Left colon (tissue), 2 donors: ENCODE measurements at places on chromosomes 5 and 9. TPM values are rescaled to one million over a fixed set of nuclear protein-coding genes. Genes with fewer than 3 reads are reported as not detected.

- no peak for DNase-seq
Measured at GRCh38 chr9:2021731-2022130, 6.6 kb downstream of the SMARCA2 start.

- DNase-seq: no peak
Measured at GRCh38 chr5:178467568-178468195, 122.5 kb downstream of the COL23A1 start.

DNA sequence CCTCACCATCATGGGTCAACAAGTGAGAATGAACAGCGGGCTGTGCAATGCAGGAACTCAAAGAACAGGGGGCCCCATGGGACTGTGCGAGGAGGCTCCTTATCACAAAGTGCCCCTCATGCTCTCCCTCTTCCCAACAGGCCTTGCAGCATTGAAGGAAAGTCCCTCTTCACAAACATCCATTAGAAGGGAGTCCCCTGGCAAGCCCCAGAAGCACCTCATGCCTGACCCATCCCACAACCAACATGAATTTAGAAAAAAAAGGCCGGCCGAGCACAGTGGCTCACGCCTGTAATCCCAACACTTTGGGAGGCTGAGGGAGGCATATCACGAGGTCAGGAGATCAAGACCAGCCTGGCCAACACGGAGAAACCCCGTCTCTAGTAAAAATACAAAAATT, 122.6 kb upstream of the FSTL4 start:
- no peak for DNase-seq

DNA sequence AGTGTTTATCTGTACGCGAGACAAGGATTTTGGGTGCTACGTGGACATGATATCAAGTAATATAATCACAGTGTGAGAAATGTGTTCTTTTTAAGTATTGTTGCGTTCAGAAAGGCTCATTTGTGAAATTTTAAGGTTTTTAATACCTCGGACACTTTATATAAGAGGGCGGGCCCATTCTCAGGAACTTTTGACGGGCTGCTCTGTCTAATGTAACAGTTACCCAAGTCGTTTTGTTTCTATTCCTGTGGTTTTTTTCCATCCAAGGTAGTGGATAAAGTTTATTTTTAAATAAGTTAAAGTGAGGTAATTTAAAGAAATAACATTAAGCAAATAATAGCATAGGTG, 525 bp downstream of the SRP19 start:
- no peak for DNase-seq

DNA sequence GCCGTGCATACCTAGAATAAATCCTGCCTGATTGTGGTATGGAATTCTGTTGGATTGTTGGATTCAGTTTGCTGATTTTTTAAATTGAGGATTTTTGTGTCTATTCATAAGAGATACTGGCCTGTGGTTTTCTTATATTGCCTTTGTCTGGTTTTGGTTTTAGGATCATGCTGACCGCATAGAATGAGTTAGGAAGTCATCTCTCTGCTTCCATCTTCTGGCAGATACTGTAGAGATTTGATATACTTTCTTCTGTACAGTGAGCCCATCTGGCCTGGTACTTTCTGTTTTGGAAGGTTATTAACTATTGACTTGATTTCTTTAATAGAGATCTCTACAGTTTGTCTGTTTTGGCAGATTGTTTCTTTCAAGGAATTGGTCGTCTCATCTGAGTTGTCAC, 14.7 kb downstream of the CEP72 start:
- DNase-seq: no peak

- DNase-seq: no peak
Measured at GRCh38 chr5:151523335-151523734, 67.8 kb downstream of the FAT2 start.

- DNase-seq: no peak
Measured at GRCh38 chr5:35015063-35015462, 32.7 kb downstream of the AGXT2 start.

DNA sequence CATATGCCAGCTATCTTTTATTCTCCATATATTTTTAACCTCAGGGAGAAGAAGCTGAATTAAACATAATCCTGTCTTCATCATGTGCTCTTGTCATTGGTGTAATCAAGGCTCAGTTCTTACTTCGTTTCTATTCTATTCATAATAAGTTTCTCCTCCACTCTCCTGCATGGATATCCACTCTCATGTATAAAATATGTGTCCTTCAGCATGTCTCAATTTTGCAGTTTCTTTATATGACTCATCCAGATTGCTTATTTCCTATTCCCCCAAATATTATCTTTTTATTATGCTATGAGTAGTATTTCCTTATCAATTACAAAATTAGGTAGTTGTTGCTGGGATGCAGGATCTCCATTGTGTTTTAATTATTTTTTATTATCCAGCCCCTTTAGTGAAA, 643.7 kb upstream of the ACO1 start:
- no peak for DNase-seq

DNA sequence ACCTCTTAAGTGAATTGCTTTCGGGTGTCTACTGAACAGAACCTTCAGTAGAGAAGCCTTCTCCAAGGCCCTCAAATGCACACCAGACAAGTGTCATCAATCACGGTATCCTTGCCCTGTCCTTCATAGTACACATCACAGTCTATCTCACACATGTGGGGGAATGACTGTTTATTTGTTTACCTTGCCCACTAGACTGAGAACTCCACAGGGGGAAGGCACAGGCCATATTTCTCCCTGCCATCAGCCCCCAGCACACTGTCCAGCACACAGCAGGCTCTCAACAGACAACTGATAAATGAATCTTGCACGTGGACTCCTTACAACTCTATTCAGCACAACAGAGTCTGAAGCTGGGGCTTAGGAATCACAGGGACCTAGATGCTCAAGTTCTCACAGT, 128.5 kb downstream of the MED27 start:
- DNase-seq: no peak

- no peak for DNase-seq
Measured at GRCh38 chr5:90852531-90852930, 293.9 kb downstream of the ADGRV1 start.

DNA sequence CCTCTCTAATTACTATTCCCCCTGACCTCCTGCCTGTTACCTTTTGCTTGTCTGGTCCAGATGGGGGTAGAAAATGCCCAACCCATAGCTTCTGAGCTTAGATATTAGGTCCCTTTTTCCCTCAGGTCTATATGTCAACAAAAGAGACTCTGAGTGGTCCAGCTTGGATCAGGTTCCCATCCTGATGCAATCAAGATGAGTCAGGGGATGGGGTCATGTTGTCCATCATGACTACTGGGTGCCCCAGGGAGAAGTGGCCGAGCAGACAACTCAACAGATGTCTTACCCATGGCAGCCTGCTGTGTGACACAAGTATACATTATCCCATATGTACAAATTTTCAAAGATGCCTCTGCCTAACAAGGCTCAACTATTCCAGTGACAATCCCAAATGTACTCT, 9.1 kb upstream of the ANKH start:
- DNase-seq: no peak

GRCh38 chr5:65102976-65103711, 334.4 kb downstream of the CWC27 start:
- DNase-seq: peak; percentile 53

DNA sequence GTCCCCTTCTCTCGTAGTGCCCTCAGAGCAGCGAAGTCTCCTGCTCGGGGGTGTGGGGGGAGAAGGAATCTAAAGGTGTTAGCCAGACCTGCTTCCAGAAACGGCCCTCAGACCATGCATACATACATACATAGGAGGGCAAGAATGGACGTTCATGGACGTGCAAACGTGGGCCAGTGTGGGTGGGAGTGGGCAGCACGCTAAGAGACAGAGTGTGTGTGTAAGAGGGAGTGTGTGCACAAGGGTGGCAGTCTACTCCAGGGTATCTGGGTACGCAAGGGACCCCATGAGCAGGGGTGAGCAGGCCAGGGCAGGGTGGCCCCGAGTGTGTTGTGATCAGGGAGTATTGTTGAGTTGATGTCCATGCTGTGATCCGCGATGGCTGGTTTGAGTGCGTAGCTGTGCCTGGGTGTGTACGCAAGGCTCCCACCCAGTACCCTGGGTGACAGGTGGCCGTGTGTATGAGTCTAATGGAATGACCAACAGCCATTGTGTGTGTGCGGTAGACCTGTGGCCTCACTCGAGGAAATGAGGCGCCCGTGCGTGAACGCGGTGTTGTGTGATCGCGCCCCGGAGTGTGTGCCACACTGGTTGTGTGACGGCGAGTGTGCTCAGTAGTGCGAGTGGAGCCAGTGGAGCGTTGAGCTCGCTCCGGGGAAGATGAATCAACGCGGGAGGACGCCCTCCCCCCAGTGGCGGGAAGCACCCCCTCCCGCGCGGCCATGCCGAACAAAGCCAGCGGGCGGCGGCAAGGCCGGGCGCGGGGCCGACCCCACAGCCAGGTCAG, 826 bp downstream of the GPRIN1 start:
- no peak for DNase-seq

DNA sequence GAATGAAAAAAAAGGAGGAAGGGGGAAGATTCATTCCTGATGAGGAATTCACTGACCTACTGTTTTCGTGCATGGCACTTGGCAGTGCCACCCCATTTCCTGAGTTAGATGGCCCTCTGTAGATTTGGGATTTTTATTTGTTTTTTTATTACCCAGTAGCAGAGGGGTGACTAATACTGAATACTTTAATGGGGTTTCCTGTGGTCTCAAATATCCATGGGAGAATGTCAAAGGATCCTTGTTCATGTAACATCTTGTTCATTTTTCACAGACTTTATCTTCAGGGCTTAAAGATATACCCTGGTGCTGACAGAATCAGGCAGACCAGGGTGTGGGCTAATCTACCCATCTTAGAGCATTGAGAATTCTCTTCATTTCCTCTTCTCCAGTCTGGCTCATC, 93.0 kb downstream of the MAMDC2 start:
- DNase-seq: no peak

Gene PAEP
- not detected for total RNA-seq

Gene SPINK6
- not detected for total RNA-seq

Gene TOR2A
- 32.0 TPM for total RNA-seq

Gene COL5A1
- 17.8 TPM for total RNA-seq

Gene PCDHB12
- total RNA-seq: 0.42 TPM

Gene LMBRD2
- total RNA-seq: 15.1 TPM

Gene KCNN2
- 0.64 TPM for total RNA-seq

Gene SELENOP
- total RNA-seq: 1,235 TPM

Gene CARTPT
- total RNA-seq: 0.39 TPM

Gene C9orf50
- not detected for total RNA-seq
